Stimulated activated CD8-positive, alpha-beta memory T cell treated with anti-CD3 and anti-CD28 coated beads, Interleukin-15, amount 100 ng/mL, for 1 hour (primary cell): ENCODE measurements at places on chromosomes 13 and 19.
A peak's percentile ranks its signal among the peaks of the same experiment; 100 is the strongest.

DNA sequence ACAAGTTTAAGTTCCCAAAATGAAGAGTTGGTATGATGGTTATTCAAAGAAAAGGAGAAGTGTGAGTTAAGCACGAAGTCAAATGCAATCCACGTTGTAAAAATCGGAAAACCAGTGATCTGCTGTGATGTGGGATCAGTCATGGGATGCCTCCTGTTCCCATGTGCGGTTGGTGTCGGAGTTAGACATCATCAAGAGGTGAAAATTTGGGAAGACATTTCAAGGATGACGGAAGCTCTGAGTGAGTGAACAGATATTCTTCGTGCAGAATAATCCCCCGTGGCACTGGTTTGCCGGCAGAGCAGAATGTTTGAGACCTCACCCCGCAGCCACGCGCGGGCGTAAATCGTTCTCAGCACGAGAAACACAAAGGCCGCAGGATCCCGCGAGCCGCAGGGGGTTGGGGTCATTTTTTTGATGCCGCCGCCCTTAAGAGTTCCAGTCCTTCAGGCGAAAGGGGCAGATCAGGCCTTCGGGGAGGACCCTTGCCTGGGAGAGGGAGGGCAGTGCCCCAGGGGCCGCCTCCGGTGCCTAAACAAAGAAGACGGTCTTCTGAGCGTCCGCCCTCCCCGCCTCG lies 13.7 kb upstream of the SOX1 start:
- no peak for DNase-seq

DNA sequence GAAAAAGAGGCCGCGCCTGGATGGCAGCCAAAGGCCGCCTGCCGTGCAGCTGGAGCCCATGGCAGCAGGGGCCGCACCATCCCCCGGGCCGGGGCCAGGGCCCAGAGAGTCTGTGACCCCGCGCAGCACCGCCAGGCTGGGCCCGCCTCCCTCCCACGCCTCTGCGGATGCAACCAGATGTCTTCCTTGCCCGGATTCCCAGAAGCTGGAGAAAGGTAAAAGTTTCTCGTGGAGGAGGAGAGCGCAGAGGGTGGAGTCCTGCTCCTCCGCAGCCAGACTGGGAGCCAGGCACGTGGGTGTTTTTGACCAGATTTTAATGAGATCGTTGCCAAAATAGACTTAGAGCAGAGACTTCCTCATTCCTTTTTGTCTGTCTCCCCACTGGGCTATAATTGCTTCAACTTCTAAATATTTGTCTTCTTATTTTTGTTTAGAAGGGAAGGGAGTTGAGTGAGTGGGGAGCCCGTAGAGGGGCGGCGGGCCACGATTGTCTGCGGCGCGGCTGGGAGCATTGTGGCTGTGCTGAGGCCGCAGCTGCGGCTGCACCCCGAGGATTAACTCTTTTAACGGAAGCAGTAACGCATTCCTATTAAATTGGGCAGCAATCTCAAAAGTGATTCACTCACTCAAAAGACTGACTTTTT lies 22.8 kb upstream of the NDUFS7 start:
- no peak for DNase-seq

GRCh38 chr19:45251452-45252354 lies 632 bp downstream of the MARK4 start:
- DNase-seq = no peak

- no peak for DNase-seq
Measured at GRCh38 chr13:63075126-63075525, 1659.5 kb upstream of the PCDH20 start.

DNA sequence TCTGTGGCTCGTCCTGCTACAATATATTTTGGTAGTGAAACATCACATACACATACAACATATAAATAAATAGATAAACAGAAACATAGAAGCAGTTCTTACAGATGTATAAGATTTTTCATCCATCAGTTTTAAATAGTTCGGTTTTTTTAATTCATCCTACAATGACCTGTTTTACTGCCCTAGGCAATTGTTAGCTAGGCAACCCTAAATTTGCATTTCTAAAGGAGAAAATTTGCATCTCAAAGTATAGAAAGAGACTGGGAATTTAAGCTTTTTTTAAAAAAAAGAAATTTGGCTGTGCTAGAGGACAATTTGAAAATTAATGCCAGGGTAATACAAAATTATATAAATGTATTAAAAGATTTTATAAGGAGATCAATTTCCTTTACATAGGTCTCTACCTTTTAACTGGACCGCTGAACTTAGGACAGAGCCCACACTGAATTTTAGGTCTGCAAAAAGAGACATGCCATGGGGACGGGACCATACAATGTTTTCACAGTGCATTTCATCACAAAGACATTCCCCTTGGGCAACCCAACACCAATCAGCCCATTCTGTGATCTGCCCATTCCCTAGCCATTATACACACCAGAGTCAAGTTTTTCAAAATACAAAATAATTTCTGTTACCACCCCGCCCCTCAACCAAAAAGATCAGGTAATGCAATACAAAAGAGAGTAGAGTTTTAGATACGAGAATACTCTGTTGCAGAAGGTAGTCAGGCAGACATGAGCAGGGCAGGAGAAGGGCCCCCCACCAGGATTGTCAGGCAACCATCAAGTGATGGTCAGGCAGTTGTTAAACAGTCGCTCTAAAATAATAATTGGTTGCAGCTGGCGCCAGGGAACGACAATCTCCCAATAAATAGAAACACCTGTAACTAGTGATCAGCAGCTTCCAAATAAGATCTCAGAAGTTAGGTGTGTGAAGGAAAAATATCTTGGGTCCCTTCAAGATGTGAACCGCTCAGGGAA lies 299.7 kb upstream of the SGCG start:
- DNase-seq = no peak

DNA sequence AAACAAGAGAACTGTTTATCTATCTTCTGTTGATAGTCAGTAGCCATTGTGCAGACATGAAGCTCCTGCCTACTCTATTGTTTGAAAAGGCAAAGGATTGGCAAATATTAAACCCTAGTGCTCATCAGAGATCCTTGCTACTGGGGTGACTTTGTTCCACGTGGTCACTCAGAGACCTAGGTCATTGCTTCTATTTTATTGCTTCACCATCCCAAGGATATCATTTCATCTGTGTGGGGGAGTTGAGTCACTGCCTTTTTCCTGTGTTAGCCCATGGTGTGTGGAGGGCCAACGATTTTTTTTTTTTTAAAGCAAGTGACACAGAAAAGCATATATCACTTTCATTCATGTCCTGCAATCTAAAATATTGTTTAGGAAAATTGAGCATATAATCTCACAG lies 254.1 kb upstream of the RXFP2 start:
- no peak for DNase-seq

DNA sequence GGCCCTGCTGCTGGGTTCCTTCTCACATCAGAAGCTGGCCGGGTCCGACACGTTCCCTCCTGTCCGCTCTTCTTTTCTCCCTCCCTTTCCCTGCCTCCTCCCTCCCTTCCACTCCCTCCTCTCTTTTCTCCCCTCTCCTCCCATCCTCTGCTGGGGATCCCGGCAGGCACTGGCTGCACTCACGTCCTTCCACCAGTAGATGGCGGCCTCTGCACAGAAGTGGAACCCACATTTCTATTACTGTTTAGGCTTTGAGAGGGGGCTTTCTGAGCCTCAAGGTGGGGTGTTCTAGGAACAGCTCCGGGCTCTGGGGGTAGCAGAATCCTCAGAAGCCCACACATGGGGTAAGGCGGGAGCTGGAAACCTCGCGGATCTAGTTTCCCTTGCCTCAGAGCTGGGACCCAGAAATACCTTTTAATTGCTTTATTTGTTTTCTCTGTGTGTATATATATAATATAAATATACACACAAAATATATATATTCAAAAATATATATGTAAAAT lies 294.2 kb downstream of the ZNF536 start:
- peak; percentile 13 for DNase-seq

DNA sequence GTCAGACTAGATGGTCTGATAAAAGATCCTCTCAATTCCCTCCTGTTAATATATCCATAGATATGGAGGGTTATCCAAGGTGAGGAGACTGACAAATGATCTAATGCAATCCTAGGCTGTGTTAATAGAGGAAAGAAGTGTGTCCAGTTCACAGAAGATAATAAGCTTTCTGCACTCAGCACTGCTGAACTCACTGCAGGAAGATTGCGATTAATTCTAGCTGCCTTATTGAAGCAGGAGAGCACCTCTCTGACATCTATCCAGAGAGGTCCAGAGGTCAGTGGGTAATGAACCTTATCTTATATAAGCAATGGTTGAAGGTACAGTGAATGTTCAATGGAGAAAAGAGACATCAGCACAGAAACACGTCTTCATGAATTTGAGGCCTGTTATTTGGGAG lies 75.9 kb upstream of the SLC10A2 start:
- no peak for DNase-seq

DNA sequence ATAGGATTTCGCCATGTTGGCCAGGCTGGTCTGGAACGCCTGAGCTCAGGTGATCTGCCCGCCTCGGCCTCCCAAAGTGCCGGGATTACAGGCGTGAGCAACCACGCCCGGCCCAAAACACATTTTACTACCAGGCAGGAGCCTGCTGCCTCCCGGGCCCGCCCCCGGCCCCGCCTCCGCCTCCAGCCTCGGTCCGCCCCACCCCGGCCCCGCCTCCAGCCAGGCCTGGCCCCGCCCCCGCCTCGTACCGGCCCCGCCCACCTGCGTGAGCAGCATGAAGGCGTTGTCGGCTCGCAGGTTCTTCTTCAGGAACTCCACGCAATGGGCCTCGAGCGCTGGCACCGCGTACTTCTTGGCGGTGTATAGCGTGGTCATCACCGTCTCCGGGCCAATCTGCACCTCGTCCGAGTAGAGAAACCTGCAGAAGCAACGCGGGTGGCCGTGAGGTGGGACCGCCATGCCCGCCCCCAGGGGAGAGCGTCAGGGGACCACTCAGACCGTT lies 22.7 kb downstream of the BTBD2 start:
- no peak for DNase-seq

DNA sequence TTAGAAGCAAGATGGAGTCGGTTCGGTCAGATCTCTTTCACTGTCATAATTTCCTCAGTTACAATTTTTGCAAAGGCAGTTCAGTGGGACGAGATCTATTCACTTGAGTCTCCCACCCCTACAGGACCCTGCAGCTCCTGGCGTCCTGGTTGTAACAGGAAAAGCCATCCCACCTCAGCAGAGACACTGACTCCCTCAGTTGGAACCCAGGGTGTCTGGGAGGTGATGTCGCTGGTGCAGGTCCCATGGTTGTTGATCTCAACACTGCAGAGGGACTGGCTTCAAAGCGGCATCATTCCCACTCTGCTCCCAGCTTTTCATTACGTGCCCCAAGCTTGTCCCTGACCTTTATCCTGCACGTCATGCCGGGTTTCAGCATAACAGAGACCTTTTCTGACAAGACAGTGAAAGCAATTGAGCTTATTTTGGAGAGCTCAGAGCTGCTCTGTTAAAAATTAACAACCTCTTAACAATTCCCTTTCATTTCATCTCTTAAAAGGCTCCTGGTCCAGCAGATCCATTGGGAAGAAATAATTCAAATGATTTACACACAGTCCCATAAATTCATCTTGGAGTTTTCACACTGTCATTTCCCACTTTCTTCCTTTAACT lies 17.6 kb upstream of the COG3 start:
- no peak for DNase-seq

DNA sequence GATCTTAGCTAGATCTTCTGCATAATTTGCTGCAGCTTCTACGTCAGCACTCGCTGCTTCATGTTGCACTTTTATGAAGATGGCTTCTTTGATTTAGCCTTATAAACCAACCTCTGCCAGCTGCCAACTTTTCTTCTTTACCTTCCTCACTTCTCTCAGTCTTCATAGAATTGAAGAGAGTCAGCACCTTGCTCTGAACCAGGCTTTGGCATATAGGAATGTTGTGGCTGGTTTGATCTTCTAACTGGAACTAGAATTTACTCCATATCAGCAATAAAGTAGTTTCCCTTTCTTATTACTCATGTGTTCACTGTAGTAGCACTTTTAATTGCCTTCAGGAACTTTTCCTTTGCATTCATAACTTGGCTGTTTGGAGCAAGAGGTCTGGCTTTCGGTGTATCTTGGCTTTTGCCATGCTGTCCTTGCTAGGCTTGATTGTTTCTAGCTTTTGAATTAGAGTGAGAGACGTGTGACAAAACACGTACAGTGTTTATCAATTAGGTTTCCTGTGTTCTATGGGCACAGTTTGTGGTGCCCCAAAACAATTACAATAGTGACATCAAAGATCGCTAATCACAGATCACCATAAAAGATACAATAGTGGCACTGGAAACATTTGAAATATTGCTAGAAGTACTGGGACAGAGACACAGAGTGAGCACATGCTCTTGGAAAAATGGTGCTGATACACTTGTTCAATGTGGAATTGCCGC lies 50.7 kb downstream of the NDFIP2 start:
- DNase-seq = no peak

- DNase-seq = no peak
Measured at GRCh38 chr13:38844581-38844980, 146.1 kb downstream of the STOML3 start.

DNA sequence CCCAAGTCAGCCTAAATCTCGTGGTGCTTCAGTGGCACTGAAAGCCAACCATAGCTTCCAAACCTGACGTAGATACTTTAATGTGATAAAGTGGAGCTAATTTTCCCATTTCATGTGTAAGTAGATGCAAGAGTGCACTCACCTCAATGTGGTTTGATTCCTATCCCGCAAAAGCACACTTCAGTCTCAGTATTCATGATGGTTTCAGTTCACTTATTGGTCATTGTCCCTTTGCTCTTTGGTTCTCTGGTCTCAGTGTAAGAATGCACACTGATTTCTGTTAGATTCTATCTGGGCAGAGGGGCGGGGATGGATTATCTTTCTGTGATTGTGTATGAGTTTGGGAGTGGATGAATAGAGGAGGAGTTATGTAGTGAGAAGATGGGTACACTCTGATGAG lies 340.6 kb downstream of the KCNRG start:
- DNase-seq = no peak

GRCh38 chr19:47507012-47507411 lies 7.9 kb downstream of the NAPA start:
- DNase-seq = no peak

GRCh38 chr19:13212759-13213330 lies 62.6 kb downstream of the IER2 start:
- peak; percentile 57 for DNase-seq

DNA sequence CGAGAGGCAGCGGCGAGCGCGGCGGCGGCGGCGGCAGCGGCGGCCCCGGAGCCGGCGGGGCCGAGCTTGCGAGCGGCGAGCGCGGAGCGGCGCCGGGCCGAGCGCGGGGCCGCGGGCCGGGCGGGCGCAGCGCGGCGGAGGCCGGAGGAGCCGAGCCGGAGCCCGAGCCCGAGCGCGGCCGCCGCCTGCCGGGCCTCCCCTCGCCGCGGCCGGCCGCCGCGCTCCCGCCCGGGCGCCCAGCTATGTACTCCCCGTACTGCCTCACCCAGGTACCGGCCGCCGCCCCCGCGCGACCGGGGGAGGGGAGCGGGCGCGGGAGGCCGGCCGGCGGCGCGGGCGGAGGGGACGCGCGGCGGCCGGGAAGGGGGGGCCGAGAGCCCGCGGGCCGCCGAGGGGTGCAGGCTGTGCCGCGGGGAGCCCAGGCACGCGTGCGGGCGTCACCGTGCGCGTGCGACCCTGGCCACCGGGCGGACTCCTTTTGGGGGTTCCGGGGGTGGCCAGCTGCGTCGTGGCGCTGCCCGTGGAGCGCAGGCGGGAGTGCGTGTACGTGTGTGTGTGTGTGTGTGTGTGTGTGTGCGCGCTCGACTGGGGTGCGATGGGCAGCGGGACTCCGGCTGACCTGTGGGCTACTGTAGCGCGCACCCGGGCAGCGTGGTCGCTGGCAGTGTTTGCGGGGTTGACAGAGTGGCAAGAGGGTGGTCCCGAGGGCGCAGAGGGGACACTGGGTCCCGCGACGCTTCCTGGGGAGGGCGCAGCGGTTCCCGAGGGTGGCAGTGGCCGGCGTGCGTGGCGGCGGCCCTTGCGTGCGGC lies 526 bp downstream of the NFIX start:
- DNase-seq = no peak

GRCh38 chr13:49527123-49527522 lies 31.4 kb downstream of the PHF11 start:
- DNase-seq = no peak

GRCh38 chr13:22086597-22087330 lies 415.9 kb downstream of the FGF9 start:
- no peak for DNase-seq
